Stimulated activated CD8-positive, alpha-beta memory T cell treated with anti-CD3 and anti-CD28 coated beads, Interleukin-12 subunit alpha, Interleukin-12 subunit beta, amount 100 ng/mL, for 4 hours (primary cell): ENCODE measurements at places on chromosomes 2 and 18.

DNA sequence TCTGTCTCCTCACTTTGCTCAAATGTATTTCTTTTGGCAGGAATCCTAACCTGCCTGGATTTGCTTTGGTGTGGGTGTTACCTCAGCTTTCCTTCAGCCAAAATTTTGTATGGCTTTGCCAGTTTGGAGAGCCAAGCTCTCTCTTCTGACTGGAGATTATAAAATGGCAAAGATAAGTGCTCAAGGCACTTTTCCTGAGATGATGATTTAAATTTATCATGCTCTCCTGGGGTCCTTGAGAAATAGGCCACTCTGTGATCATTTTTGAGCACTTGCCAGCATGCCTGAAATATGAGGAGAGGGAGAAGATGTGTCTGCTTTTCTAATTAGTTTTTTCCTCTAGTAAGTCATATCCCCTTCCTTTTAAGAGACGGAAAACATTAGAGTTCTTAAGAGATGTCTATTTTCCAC is 683.0 kb downstream of the SLC4A3 start:
- no peak for DNase-seq

DNA sequence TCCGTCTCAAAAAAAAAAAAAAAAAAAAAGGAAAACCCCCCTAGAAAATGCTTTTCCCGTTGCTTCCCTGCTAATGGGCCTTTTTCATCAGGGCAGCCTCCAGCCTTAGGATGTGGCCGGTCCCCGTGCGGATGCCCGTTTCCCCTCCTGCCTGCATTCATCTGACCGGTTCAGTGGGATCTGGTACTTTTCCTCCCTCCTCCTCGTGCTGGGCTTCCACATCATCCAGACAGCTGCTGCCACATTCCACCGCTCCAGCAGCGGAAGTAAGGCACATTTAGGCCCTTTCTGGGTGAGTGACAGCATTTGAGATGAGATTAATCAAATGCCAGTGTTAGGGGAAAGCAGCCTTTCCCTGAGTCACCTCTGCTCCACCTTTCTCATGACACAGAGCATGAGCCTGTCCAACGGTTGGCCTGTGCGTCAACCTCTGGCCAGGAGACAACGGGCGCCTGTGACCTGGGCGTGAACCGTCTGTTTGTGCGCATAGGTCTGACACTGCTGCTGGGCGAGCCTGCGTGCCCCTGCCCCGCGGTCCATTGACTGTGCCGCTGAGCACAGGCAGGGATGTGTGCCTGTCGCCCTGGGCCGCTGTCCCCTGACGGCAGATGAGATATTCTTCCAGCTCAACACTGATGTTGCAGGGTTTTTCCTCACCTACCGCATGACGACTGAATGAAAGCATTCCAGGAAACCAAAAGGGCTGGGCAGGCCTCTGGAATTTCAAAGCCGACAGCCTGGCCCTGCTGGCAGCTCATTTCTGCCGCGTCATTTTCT is 174.0 kb downstream of the TGIF1 start:
- no peak for DNase-seq

DNA sequence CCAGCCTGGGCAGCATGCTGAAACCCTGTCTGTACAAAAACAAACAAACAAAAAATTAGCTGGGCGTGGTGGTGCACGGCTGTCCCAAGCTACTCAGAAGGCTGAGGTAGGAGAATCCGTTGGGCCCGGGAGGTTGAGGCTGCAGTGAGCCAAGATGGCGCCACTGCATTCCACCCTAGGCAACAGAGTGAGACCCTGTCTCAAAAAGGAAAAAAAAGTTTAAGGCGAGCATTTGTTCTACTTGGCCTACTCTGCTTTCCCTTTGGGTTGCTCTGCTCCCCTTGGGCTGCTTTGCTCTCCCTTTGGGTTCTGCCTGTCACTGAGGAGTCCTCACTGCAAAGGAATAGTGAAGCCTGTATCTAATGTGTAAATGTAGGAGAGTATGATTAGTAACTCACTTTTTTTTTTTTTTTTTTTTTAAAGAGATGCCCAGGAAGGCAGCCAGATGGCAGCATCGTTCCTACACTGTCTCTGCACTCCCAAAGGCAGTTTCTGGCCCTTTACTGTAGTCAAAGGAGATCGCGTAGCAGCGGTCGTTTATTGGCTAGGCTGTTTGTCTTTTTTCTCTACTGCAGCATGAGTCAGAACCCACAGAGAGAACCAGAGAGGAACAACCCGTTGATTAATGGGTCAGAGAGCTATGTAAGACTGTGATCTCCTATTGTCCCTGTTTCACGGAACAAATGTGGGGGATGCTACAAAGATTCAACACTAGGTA is 118.3 kb upstream of the CWC22 start:
- peak; percentile 13 for DNase-seq

DNA sequence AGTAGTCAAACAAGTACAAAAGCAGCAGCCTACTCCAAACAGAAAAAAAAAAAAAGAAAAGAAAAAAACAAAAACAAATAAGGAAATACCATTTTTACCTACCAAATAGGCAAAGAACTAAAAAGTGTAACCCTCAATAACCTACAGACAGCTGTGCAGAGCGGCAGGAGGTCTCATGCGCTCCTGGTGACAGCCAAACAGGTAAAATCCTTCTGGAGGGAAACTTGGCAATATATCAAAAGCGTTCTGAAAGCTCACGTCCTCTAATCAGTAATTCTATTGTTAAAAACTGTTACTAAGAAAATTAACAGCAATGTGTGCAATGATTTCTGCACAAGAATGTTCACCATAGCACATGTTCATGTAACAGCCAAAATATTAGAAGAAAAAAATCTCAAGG is 105.6 kb downstream of the AFF3 start:
- no peak for DNase-seq

GRCh38 chr18:47772374-47773248 is 157.8 kb downstream of the SMAD2 start:
- no peak for DNase-seq

- no peak for DNase-seq
Observed at GRCh38 chr2:46438794-46439193, 40.6 kb upstream of the TMEM247 start.

- DNase-seq: no peak
Observed at GRCh38 chr2:209876211-209876610, 104.6 kb downstream of the UNC80 start.

DNA sequence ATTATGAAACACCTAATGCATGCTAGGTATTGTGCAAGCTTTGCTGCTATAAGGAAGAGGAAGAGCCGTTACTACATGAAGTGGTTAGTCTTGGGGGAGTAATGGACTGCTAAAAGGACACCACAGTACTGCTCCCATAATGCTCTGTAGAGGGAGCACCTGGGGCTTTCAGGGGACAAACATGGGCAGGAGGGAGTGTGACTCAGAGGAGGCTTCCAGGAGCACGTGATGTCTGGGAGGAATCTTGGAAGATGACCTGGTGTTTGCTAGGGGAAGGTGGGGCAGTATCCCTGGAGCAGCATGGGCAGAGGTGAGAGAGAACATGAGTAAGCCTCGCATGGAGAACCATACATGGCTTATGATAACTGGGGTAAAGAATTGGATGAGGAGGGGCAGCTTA is 18.8 kb downstream of the MAPK4 start:
- DNase-seq: no peak

DNA sequence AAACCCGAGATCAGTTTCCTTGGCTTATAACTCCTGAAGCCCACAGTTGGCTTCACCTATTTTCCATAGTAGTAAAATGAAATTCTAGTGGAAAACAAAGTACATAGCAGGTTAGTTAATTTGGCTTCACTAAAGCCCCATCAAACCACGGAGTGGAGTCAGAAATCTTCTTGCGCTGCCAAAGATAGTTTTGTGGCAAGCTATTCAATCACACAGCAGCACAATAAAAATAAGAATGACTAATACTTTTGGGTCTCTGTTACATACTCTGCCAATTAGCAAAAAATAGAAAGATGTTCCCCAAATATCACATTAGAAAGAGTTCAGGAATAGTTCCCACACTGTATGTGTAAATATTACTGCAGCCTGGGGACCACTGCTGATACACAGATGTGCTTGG is 175.2 kb upstream of the NOL4 start:
- no peak for DNase-seq

GRCh38 chr2:145765874-145766273 is 1246.0 kb upstream of the ZEB2 start:
- DNase-seq: no peak

- DNase-seq: no peak
Observed at GRCh38 chr2:188798159-188798558, 176.0 kb upstream of the COL3A1 start.

- DNase-seq: no peak
Observed at GRCh38 chr2:60469536-60470317, 83.7 kb downstream of the BCL11A start.

- no peak for DNase-seq
Observed at GRCh38 chr18:10530002-10530401, 4.2 kb downstream of the NAPG start.

DNA sequence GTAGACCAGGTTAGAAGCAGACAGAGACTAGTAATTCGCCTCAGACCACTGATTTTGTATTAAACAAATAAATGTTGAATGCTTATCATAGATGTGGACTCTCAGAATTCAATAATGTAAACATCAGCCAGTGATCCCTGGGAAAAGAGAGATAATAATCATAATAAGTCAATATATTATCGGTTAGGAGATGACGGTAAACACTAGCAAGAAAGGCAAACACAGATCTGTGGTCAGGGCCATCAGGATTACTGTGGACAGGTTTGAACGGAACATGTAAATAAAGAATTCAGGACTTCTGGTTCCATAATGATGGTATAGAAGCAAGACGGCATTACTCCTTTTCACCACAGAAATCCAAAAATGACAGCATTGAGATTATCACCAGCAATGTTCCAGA is 861.6 kb downstream of the CBLN2 start:
- no peak for DNase-seq

- DNase-seq: no peak
Observed at GRCh38 chr2:27088634-27089033, 2.1 kb downstream of the KHK start.

- no peak for DNase-seq
Observed at GRCh38 chr2:127705391-127706065, 4.2 kb downstream of the SFT2D3 start.

DNA sequence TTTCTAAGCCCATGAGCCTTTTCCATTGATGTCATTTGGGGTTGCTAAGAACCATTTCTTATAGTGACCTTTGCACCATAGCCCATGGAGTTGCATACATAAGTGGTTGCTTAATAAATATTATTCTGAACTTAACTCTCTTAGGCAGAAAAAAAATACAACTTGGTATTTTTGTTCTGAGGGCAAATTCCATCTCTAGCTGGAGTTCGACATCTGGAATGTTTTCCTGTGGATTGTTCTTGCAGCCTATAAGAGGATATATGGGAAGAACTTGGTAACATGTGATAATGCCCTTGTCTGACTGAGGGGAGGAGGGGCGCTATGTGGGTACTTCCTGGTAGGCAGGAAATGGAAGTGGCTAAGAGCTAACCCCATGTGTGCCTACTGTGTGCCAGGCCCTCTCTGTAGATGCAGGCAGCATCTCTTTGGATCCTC is 20.7 kb downstream of the IGFBP2 start:
- DNase-seq: no peak

GRCh38 chr2:197998702-197999101 is 194.3 kb downstream of the PLCL1 start:
- no peak for DNase-seq

GRCh38 chr2:71631411-71631931 is 178.1 kb downstream of the DYSF start:
- DNase-seq: no peak

DNA sequence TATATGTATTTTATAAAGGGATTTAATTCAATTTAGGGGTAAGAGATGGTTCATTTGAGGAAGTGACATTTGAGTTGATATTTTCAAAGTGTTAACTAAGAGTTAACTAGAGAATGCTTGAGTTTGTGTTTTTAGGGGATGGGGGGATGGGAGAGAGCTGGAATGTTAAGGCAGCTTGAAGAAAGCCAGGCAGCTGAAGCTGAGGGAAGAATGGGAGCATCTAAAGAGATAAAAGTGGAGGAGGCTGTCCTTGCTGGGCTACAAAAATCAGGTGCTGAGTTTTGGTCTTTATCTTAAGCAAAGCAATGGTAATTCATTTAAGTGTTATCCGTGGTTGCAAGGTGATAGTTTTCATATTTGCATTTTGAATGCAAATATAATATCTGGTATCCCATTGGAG is 9.2 kb downstream of the CHST9 start:
- DNase-seq: no peak

DNA sequence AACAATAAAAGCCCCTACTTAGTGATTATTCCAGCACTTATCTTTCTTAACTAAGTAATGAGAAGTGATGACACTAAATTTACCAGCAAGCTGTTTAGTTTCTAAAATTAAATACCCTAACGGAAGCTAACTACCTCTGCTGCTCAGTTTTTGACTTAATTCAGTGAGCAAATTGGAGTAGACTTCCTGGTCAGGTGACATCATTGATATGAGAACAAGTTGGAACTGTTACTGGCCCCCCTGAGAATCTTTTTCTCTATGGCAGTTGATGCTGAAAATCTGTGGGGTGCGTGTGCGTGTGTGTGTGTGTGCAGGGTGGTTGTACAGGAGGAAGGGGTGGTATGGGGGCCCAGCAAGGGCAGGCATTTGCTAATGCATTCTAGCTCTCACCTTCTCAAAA is 35.5 kb upstream of the BMP10 start:
- DNase-seq: no peak

DNA sequence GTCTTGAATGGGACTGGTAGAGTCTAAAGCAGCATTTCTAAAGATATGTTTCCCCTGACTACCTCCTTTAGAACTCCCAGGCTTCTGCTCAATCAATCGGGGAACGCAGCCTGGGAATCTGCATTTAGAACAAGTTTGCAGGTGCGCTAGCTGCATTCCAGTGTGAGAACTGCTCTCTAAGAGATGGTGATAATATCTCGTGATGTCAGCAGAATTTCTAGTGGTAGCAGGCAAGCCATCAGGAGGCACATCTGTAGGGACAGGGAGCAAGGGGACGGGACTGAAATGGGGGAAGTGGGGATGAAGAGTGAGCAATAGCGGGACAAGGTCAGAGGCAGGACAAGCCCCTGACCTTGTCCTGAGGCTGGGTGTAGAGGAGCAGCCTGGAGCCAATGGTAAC is 120.3 kb upstream of the DNMT3A start:
- no peak for DNase-seq

DNA sequence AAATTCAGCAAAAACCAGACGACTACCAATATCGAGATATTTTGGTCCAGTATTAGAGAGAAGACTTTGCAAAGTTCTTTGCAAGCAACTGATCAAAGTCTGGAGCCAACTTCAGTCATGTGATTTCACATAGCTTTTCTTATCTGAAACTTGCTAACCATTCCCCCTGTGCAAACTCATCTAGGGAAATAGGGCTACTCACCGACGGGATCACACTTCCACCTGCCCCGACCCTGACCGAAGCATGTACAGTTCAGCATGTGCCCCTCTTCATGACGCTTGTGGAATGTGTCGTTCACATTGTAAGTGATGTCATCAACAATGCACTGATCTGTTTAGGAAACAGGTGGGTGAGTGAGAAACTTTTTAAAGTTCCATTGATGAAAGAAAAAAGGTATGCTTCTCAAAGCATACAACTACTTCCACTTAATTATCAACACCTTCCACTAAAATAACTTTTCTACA is 15.4 kb downstream of the FN1 start:
- no peak for DNase-seq
